ENCODE measurements at places on chromosomes 11 and 22.

DNA sequence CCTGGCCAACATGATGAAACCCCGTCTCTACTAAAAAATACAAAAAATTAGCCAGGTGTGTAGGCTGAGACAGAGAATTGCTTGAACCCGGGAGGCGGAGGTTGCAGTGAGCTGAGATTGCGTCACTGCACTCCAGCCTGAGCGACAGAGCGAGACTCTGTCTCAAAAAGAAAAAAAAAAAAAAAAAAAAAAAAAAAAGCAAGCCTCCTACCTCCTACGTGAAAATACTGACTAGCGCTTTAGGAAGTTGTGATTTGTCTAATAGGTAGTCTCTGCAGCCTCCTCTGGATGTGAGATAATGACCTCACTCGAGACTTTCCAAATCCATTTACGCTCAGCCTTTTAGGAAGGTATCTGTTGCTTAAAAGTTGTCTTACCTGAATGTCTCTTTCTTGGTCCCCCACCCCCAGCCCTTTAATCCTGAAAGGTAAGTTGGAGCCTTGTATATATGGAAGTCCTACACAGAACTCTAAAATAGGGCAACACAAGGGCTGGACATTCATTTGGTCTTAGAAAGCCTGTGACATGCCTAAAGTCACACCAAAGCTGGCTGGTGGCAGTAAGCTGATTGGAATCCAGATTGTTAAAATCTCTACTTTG is 5.5 kb downstream of the SEPTIN3 start:
- no peak for DNase-seq

DNA sequence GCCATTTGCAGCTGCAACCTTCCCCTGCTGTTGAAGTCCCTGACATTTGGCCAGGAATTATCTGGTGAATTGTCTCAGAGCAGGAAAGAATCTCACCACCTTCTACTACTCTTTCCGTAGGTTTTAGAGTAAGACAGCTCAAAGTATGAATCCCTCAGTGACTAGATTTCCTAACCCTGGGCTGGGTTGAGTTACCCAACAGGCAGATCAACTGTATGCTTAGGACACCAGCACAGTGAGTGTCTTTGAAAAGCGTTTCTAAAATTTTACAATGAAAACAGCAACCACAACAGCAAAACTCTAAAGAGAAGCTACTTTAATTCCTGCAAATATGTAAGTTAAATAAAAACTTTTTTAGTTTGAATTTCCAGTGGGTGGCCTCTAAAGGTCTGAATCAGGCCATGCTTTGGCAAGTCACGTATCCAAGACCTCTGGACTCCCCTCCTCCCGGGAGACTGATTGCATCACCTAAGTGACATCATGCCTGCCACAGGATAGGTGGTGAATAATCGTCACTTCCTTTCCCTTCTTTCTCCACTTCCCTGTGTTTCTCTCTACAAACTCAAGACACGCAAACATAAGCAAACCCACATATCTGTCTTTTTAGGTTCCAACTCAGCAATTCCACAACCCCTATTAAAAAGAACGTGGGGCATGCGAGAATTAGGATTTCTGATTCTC is 7.8 kb downstream of the OR8B12 start:
- DNase-seq, result peak; percentile 24

GRCh38 chr11:43574949-43575912 is 105.3 kb upstream of the HSD17B12 start:
- peak; percentile 65 for DNase-seq

DNA sequence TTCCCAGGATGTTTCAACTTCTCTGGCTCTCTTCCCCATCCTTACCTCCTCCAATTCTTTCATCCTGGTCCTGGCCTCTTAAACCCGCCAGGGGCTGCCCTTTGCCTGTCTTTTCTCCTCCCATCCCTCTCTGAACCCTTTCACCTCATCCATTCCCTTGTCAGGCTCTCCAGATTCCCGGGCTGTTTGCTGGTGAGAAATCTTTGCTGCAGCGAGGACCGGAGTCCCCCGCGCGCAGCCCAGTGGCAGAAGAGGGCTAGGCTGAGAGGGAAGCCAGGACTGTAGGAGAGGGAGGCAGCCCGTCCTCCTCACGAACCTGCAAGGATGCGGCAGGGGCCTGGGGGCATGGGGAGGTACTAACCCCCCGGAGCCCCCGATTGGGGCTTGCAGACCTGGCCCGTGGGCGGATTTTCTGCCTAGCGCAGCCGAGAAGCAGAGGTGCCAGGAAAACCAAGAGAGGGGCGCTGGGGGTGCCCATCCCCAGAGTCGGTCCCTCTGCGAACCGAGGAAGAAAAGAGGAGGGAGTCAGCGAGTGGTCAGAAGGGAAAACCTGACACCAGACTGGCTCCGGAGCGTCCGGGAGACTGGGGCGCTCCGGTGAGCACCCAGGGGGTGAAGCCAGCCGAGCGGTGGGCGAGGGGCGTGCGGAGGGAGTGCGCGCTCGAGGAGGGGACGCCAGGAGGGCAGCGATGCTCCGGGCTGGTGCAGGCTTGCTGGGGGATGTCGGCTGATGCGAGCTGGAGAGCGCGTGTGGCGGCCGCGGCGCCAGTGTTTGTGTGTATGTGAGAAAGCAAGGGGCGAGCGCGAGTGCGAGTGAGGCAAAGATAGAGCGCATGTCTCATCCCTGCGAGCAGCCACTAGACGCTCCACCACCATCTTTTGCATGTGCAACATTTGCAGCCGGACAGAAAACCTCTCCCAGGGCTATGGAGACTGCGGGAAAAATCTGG is at the start of gene GRIA4:
GRIA4 (plus strand) TSS at position 242 of the 950 bp plus-strand sequence. CDS start 925 bp downstream, outside the sequence.
- peak; percentile 46 for DNase-seq

DNA sequence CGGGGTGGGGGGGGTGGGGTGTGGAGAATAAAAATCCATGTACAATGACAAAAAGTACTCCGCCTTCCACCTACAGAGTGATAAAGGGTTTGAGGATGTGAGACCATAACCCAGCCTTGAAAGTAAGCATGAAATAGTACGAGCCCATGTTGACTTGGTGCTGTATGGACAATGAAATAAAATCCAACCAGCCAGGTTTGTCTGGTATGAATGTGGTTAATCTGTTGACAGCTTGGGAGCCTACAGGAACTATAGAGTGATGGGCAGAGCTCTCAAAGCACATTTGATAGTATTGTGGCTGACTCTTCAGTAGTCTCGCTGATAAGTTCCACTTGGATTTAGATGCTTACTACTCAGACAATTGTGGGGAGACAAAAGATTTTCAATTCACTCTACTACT is 48.8 kb upstream of the CD44 start:
- DNase-seq, result no peak

DNA sequence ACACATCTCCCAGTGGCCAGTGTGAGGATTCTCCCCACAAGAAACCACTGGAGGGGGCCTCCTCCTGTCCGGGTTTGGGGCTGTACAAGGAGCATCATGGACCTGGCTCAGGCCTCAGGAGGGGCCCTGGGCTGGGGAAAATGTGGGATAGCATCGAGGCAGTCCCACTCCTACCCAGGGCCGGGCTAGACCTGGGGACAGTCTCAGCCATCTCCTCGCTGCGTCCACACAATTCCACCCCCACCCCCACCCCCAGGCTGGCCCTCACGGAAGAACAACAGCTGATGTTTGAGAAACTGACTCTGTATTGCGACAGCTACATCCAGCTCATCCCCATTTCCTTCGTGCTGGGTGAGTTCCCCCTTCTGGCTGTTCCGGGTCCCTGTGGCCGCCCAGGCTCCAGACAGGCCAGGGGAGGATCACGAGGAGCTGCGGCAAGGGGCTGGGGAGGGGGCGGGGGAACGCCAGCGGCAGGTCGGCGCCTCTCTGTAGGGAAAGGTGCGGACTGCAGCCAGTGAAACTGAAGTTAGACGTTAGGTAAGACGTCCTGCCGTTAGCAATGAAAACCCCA is 4.8 kb downstream of the BEST1 start:
- DNase-seq, result peak; percentile 85

- peak; percentile 67 for DNase-seq
Observed at GRCh38 chr11:76669901-76670484, 554 bp downstream of the LRRC32 start.

DNA sequence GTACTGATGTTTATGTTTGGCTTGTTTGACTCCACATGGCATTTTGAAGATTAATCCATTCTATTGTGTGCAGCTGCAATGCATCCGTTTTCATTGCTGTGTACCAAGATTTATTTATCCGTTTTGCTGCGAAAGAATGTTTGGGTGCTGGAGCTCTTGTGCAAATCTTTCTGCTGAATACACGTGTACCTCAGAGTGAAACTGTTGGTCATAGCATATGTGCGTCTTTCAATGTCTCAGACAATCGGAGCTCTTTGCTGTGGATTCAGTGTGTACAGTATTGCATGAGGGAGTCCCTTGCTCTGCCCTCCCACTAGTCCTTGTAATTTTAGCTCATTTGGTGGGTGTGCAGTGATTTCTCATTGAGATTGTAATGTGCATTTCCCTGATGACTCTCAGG is 545.4 kb downstream of the TBC1D22A start:
- no peak for DNase-seq

- DNase-seq, result no peak
Observed at GRCh38 chr11:67406969-67407687, 3.2 kb downstream of the TBC1D10C start.
